ENCODE measurements at places on chromosomes 7 and 10.

- no peak for DNase-seq
These were observed 104.8 kb downstream of the JAZF1 start for GRCh38 chr7:28075674-28076358.

DNA sequence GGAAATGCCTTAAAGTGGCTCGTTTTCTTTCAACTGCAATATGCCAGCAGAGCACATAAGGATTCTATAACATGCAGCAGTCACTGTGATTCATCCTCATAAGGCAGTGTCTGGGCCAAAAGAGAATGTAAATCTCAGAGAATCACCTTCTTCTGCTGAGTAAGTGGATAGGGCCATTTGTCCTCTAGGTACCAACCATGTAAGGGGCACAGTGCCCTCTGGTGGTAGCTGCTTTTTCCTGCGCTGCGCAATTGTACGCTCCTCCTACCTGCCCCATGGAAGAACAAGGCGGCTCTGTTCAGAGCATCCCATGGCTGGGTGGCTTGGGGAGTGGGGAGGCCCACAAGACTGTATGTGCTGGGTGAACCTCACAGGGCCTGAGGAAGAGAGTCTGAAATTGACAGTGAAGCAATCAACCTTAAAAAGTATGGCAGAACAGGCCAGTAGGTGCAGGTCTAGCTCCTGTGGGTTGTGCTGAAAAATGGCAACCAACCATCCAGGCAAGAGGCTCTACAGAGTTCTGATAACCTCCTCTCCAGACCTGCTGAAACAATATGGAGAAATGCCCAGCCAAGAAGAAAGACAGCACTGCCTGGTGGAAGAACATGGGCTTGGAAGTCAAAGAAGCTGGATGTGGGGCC, 78.6 kb upstream of the C10orf90 start:
- peak; percentile 47 for DNase-seq

DNA sequence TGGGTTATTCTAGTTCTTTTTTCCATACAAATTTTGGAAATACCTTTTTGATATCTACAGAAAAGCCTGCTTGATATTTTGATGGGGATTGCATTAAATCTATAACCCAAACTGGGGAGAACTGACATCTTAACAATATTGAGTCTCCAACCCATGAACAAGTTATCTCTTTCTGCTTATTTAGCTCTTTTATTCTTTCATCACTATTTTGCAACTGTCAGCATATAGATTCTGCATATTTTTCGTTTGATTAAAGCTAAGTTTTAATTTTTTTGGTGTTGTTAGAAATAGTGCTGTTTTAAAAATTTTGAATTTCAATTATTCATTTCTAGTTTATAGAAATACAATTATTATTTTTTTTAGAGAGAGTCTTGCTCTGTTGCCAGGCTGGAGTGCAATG, 97.9 kb downstream of the EMX2 start:
- no peak for DNase-seq

DNA sequence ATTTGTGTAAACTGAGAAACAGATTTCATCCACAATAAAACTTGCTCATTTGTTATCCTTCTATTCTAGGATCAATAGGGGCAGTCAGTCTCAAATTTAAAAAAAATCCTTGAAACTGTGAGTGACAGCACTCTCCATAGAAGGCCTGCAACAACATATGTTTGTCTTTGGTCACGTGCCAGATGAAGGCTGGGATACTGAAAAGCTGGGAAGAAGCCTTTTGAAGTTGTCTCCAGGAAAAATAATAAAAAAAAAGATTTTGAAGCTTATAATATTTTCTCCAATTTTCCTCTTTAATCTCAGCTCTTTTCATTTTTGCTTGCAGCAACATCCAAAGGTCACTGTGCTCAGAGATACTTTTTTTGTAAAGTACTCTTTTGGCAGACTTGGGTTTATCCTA, 128.6 kb upstream of the SLC26A5 start:
- DNase-seq: no peak

DNA sequence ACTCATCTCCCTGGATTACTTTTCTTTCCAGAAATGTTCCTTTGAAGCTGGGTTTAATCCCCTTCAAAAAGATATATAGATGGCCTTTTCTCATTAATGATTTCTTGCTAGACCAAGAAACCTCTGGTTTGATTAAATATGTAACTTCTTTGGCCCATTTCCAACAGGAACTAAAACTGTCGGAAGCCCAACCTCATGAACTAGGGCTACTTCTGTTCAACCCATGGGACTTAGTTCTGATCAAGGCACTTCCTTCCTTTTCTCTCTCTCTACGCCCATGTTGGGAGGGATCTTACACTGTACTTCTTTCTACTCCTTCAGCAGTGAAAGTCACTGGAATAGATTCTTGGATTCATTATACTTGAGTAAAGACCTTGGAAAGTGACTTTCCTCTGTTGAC, 83.6 kb downstream of the TMEM106B start:
- no peak for DNase-seq

DNA sequence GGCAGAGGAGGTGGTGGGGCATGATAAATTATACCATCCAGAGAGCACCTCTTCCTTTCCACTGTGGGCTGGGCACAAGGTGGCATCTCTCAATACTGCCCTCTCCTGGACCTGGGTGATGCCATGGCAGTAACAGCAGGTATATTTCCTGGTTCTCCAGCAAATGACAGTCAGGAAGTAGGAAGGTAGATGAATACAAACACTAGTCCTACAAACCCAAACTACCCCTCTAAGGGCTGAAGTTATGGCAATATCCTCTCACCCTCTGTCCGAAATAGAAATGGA, 1004.9 kb downstream of the KCNMA1 start:
- no peak for DNase-seq

GRCh38 chr10:34866848-34867247, 51.8 kb upstream of the PARD3 start:
- no peak for DNase-seq

- DNase-seq: no peak
These were observed 66.0 kb downstream of the CALD1 start for GRCh38 chr7:134845461-134845860.

GRCh38 chr10:97656777-97657176, 16.3 kb downstream of the PI4K2A start:
- DNase-seq: no peak

GRCh38 chr10:90047243-90047729, 345.9 kb downstream of the KIF20B start:
- DNase-seq: no peak

DNA sequence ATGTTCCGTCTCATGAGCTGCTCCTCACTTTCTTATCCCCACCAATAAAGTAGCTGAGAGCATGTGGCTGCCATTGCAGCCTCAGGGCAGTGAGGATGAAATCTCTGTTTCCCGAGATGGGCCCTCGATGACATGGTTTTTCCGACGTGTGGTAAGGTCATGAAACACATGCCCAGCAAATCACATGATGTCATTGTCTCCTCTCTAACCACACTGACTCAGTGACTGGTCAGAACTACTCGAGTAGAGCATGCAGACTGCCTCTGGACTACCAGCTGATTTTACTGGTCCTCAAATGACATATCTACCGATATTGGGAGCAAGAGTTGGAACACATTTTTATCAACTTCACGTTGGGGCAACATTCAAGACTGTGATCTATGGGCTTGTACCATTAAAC, 786.1 kb downstream of the CNTNAP2 start:
- no peak for DNase-seq

DNA sequence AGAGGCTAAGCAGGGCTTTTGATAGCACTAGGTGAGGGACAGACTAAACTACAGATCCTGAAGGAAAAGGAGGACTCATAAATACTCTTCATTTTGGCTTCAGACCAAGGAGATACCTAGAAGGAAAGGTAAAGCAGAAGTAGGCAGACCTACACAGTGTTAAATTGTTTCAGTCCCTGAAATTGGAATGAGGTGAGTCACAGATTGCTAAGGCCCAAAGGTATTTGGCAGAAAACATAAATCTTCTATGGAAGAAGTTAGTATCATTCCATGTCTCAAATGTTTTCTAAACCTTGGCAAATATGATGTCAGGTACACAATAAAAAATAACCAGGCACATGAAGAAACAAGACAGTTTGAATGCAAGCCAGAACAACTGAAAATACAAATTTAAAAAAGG, 30.0 kb downstream of the MTERF1 start:
- peak; percentile 80 for DNase-seq

GRCh38 chr10:107434201-107434600, 269.7 kb upstream of the SORCS1 start:
- DNase-seq: no peak

- no peak for DNase-seq
These were observed 16.2 kb upstream of the NPVF start for GRCh38 chr7:25244254-25245033.

DNA sequence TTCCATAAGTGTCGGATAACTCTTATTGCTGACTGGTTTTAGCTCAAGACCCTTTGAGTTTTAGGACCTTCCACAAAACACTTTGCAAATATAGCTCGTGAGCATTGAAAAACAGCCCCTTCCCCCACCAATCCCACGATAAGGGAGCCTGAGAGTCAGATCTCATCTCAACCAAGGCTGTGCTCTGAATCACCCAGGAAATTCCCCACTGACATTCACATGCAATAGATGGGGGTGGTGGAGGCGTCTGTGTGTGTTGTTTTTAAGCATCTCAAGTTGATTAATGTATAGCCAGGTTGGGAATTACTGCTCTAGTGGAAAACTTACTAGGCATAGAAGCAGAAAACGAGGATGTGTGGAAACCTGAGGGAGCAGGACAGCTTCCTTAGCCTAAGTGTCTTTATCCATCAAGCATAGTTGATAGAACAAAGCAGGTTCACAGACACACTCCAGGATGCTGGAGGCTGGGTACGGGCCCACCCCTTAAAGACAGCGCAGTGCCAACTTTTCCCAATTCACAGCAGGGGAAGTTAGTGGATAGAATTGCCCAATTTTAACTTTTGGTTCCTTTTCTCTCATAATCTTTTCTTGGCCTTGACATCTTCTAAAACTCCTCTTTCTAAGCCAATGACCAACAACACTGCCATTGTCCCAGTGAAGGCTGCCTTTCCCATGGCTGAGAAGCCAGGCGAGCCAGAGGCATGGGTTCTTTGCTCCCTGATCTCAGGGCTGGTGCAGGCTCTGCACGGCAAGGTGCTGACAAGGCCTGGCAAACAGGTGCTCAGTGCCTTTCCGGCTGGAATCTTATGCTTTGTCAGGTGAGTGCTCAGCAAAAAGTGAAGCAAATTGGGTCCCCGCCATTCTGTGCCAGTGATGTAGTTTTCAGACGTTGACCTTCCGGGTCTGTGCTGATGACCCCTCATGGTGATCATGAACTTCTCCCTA, 98.5 kb upstream of the INSIG1 start:
- DNase-seq: peak; percentile 93

DNA sequence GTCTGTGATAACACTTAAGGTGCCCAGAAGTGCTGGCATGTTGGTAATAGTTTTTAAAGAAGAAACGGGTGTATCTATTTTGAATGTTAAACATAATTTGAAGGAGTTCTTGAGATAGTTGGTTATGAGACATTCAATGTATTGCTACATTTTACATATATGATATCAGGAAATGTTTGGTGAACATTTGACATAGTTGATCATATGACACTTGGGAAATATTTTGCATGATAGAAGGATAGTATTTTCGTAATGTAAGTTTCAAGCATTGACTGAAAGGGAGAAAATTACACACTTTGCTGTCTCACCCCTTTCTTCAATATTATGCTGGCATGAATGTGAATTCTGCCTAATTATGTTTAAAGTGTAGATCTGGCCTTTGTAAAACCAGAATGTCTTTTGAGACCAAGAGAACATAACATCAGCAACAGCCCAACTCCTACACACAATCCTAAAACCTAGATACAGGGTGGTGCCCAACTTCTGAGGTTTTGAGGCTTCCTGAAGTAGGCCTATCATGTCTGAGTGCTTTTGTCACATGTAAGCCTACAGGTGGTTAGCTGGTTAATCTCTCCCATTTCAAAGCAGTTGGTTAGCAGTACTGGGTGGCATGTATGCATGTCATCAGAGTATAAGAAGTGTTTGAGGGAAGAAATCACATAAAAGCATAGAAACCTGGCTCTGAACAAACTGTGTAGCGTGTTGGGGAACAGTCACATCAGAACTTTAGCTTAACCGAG, 2.1 kb downstream of the ADD3 start:
- no peak for DNase-seq

GRCh38 chr7:39700932-39701331, 77.6 kb downstream of the RALA start:
- DNase-seq: no peak

DNA sequence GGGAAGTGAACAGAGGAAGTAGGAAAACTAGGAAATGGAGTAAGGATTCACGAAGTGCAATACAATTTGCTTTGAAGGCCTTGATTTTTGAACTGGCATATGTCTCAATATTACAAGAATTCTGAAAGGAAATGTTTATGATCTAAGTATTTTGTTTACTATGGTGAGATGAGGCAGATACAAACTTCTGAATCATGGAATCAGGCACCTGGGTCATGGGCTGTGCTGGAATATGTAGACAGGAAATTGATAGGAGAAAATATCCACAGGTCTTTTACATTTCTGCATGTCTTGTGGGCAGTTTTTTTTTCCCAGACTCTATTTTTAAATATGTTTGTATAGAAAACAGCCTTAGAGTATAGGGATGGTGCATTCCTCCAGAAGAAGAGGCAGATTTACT, 117.1 kb downstream of the PPP1R3A start:
- DNase-seq: no peak

DNA sequence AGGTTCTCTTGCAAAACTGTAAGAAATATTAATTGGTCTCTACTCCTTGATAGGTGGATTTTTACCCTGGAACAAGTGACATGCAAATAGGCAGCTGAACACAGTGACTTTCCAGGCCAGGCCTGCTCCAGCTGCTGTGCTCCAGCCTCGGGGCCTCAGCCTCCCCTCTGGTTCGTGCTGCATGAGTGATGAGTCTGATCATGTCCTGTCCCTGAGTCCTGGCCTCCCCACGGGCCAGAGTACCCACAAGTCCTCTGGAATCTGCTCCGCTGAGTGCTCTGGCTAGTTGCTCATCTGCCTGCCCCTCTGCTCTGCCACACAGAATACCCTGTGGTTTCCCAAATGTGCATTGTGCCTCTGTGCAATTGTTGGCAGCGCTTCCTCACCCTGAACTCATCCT, 80.1 kb upstream of the PDZD8 start:
- DNase-seq: no peak

DNA sequence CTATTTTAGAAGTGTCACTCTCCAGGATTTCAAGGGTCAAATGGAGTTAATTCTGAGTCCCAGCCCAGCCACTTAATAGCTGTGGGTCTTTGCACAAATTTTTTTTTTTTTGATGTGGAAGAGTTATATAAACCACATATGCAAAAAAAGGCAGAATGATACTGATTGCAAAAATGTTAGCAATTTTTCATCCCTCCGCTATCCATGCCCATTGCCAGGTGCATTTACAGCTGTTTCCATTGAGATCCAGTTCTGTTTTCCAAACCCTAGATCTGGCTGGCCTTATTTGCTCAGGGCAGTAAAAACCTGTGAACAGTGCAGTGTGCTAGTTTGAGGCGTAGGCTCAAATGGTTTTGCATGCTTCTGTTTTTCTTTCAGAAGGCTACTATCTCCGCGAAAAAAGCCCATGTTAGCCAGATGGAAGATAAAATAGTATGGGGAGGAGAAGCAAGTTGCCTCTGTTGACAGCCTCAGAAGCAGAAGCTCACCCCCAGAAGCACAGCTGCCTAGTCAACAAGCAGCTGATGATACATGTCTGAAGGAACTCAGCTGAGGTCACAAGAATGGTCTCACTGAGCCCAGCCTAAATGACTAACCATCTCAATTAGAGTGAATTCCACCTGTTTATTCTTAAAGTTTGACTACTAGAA, 997 bp upstream of the ZNF138 start:
- no peak for DNase-seq

- DNase-seq: no peak
These were observed 42.2 kb upstream of the SRGN start for GRCh38 chr10:69045441-69046300.
